ENCODE measurements at places on chromosomes 5 and 9. TPM values are rescaled to one million over a fixed set of nuclear protein-coding genes. Genes with fewer than 3 reads are reported as not detected.

- DNase-seq, result peak; percentile 57
- H3K4me1 ChIP-seq, result peaks cover 30% of the 10 kb centered on the region
- H3K4me3 ChIP-seq, result 0 out of 2 replicates have a peak overlapping the region, but pooled peaks have one; percentile 4
- peak overlapping the region; percentile 98 for H3K27ac ChIP-seq
These were observed 37.4 kb downstream of the LHFPL2 start for GRCh38 chr5:78611126-78611605.

DNA sequence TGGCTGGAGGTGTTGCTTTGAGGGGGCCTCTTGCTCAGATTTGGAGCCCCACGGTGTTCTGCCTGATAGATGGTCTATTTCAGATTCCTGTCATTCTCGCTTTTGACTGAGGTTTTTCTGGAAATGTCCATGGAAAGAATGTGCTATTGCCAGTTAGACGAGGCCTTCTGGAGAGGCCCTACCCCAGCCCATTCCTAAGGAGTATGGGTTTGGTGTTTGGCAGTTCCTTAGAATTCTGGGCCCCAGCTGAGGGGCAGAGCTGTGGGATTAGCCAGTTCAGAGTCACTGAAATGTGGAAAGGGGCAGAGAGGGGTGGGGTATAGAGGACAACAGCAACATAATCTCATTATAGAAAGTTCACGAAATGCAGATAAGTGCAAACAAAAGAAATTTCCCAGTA, 50.5 kb downstream of the GALNT10 start:
- DNase-seq, result no peak
- H3K4me1 ChIP-seq, result peaks cover 39% of the 10 kb centered on the region
- H3K27ac ChIP-seq, result no peak overlapping the region
- H3K36me3 ChIP-seq, result no peaks in the 10 kb centered on the region
- H3K4me3 ChIP-seq, result no peak overlapping the region

Gene STKLD1
- total RNA-seq, result 1.6 TPM

Gene CYLC2
- total RNA-seq, result not detected

- H3K36me3 ChIP-seq, result 0 out of 2 replicates have a peak, but pooled peaks cover 3% of the 10 kb centered on the region
- peak overlapping the region; percentile 71 for H3K4me3 ChIP-seq
- H3K27ac ChIP-seq, result peak overlapping the region; percentile 99
- no peaks in the 10 kb centered on the region for H3K27me3 ChIP-seq
These were observed 19.8 kb downstream of the IFT74 start for GRCh38 chr9:26975728-26976707.
